ENCODE measurements at places on chromosomes 6 and 20.

GRCh38 chr6:122788663-122789181 lies 336 bp upstream of the SMPDL3A start:
- no peak for DNase-seq

DNA sequence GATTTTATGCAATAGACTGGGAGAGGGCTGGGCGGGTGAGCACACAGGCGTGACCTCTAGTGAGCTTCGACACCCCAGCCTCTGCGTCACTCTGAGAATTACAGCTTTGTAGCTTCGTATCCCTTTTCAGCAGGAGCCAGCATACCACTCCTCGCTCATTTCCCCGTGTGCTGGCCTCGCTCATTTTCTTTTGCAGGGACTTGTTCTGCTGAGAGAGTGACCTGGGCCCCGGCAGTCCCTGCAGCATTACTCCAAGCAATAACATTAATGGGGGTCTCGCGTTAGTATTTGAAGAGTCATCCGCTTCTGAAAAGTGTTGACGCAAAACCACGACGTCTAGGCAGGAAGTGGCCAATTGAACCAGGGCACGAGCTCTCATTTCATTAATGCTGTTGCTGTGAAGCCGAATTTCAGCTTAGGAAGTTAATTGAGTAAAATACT lies 193.7 kb downstream of the QKI start:
- DNase-seq, result no peak

DNA sequence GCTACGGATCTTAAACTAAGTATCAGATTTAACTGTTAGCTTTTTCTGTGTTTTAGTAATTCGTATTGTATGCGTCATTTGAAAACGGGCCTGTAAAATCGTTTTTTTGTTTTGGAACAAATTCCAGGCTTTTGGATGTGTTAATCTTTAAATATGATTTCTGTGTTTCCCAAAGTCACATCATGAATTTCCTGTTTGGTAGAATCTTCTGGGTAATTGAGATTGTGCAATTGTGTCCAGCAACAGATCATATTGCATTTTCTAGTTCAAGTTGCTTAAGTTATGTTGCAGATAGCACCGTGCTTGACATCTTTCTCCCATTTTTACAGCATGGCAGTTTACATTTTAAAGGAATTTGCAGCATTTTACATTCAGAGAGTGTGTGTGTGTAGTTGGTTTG lies 1.9 kb downstream of the MAPK14 start:
- no peak for DNase-seq

DNA sequence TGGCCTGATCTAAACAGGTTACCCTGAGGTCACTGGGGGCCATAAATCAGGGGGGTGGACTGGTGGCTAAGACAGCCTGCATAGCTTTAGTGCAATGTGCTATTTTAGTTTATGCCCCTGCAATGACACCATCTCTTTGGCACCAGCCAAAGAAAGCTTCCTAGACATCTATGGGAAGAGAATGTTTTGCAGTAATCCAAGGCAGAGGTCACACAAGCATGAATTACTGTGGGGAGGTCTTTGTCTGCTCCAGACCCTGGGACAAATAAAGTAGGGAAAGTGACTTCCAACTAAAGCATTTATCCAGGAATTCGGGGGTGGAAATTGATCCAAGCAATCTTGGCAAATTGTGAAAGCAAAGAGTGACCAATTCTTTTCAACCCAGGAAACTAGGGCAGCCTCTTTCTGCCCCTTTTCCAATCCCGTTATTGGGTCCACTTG lies 5.3 kb downstream of the RIPOR2 start:
- no peak for DNase-seq

DNA sequence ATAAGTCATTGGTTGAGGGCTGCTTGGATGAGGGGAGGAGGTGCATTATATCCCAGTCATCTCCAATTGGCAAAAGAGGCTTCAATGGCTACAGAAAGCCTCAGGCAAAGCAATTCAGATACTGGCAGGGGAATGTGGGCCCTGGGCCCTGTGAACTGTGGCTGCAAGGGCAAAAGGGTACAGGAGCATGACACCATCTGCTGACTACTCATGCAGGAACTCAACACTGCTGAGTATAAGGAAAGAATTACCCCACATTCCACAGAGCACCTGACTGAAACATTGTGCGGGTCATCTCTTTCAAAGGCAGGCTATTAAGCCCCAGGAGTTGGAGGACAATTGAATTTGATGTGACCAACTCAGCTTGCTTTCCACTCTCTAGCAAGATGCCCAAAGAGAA lies 92.1 kb upstream of the SPTLC3 start:
- DNase-seq, result no peak

- no peak for DNase-seq
These were observed 1049.8 kb downstream of the KIF16B start for GRCh38 chr20:15523400-15523799.

- DNase-seq, result no peak
These were observed 203.3 kb downstream of the RNGTT start for GRCh38 chr6:88760091-88760490.

DNA sequence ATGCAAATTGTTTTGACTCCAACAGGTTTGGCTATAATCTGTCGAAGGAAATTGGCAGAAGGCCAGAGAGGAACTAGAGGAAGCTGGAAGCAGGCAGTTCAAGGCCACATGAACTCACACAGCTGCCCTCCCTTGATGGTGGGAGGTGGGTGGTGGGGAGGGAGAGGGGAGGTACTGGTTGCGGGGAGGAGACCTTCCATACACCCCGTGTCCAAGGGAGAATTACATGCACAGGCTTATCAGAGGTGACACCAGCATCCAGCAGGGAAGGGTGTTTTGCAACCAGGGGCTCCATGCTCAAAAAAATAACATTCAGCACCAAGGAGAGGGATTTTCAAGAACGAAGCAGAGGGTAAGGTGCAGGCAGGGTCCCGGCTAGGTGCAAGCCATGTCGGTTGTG lies 9.1 kb downstream of the PRND start:
- no peak for DNase-seq

GRCh38 chr6:140874066-140874465 lies 1258.7 kb upstream of the GJE1 start:
- DNase-seq, result no peak

DNA sequence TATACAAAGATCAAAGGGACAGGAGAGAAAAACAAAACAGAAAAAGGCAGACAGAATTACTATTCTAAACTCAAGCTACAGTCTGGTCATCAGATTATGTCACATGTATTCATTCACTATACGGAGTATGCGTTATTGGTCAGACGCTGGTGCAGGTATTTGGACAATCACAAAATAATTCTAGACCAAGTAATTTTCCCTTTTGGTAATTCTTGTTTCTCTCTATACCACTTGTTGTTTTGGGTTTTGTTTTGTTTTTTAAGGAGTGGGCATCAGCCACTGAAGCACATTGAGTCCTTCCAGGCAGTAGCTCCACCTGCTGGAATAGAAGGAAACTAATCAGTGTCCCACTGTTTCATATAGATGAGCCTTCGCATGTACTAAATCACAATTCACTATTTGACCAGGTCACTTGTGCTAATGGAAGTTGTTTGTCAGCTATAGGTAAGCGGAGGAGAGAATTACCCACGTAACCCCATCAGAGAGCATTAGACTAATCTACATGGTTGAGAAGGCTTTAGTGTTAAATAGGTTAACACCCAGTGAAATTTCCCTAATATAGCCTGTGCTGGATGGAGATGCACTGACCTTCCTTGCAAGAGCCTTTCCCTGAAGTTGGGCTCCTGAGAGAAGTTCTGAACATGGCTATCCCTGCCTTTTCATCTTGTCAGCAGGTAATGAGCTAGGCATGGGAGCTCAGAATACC lies 77.9 kb downstream of the TNFAIP3 start:
- DNase-seq, result no peak

DNA sequence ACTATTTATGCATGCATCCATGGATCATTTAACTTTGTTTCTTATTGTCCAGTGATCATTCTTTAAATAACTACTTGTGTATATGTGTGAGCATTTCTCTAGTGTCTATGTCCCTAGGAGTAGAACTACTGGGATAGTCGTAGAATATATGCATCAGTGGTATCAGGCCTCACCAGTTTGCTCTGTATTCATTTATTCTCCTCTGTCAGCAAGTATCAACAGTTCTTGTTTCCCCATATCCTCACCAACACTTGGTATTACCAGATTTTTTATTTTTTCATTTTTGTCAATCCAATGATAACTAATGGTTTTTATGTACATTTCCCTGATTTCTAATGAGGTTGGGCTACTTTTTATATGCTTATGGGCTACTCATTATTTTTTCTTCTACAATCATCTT lies 27.9 kb downstream of the CTNNBL1 start:
- no peak for DNase-seq

DNA sequence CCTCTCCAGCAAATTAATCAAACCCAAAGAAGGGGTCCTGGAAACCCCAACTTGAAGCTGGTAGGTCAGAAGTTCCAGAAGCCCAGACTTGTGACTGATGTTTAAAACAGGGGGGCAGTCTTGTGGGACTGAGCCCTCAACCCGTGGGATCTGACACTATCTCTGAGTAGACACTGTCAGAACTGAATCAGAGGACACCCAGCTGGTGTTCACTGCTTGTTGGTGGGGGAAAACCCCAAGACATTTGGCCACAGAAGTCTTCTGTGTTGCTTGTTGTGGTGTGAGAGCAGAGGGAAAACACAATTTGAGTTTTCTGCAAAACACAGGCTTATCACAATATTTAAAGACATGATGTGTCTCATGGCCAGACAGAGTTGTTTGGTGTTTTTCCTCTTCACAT lies 29.9 kb downstream of the KIF13A start:
- no peak for DNase-seq

GRCh38 chr6:47187893-47188587 lies 121.7 kb downstream of the TNFRSF21 start:
- no peak for DNase-seq

Measured in stimulated activated CD8-positive, alpha-beta memory T cell treated with anti-CD3 and anti-CD28 coated beads, Interleukin-15, amount 100 ng/mL, for 24 hours (primary cell).